ENCODE measurements at places on chromosomes 11 and 22.

GRCh38 chr11:27864091-27864491 is 163.8 kb upstream of the BDNF start:
- DNase-seq = no peak
- no peak overlapping the region for H3K4me3 ChIP-seq
- H3K27ac ChIP-seq = no peak overlapping the region
- H3K27me3 ChIP-seq = no peaks in the 10 kb centered on the region
- H3K36me3 ChIP-seq = no peaks in the 10 kb centered on the region
- no peaks in the 10 kb centered on the region for H3K4me1 ChIP-seq

DNA sequence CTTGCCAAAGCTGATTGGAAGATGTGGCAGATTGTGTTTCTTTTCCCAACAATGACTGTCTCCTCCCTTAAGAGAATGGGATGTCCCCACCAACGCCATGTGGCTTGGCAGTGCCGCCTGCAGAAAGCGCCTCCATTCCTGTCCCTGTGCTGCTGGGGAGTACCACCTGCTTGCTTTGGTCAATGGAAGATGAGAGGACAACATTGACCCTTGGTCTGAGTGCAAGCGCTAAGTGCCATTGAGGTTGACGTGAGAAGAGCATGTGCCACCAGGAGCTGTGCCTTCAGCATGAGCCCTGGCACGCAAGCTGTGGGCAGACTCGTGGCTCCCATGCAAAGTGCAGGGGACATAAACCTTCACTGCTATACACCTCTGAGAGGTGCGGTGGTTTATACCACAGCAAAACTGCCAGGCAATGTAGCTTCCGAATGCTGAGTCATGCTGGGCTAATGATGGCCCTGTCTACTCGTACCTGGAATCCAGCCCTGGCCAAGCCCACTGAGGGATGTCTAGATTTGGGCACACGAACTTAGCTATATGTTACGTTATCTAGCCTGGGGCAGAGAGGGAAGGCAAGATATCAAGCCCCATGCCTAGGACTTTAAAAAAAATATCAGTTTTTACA is 41.9 kb downstream of the MYEOV start:
- no peak for DNase-seq
- H3K4me3 ChIP-seq = no peak overlapping the region
- H3K4me1 ChIP-seq = peaks cover 56% of the 10 kb centered on the region
- peaks cover 9% of the 10 kb centered on the region for H3K36me3 ChIP-seq
- peak overlapping the region; percentile 73 for H3K27ac ChIP-seq
- peaks cover 7% of the 10 kb centered on the region for H3K27me3 ChIP-seq

DNA sequence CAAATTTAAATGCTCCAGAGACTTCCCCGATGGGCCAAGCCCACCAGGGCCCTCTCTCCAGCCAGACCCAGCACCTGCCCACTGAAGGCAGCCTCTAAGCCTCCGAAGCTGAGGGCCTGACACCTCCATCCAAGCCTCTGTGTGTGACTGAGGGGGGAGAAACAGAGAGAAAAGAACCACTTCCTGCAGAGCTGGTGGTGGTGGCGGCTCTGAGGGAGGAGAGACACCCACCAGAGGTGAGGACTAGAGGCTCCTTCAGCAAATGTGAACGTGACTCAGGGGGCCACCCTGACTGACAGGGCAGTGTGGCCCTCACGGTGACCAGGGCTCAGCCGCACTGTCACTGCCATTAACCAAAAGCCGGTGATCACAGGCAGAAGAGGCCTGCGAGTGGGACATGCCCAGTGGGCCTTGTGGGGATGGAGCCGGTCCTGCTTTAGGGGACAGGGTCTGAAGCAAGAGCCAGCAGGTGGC is 31.0 kb upstream of the CD5 start:
- no peaks in the 10 kb centered on the region for H3K27me3 ChIP-seq
- peak overlapping the region; percentile 47 for H3K4me3 ChIP-seq
- peak; percentile 58 for DNase-seq
- peak overlapping the region; percentile 67 for H3K27ac ChIP-seq
- H3K4me1 ChIP-seq = peaks cover 88% of the 10 kb centered on the region
- H3K36me3 ChIP-seq = peaks cover 58% of the 10 kb centered on the region

DNA sequence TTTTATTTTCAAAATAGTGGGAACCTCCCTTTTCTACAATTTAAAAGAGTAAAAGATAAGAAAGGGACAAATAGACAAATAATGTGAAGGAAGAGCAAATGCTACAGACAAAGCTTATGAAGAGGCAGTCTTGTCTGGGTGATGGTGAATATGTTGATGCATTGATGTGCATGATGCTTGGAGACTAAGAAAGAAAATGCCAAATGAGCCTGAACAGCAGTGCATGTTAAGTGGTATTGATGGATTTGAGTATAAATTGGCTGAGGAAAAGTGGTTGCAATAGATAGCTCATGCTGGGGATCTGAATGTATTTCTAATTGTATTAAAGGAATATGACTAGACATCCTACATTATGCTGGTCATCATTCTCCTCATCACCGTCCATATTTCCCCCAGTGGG is 268.6 kb upstream of the ANO5 start:
- H3K36me3 ChIP-seq = no peaks in the 10 kb centered on the region
- H3K27me3 ChIP-seq = no peaks in the 10 kb centered on the region
- H3K4me3 ChIP-seq = no peak overlapping the region
- no peak for DNase-seq
- no peaks in the 10 kb centered on the region for H3K4me1 ChIP-seq
- H3K27ac ChIP-seq = no peak overlapping the region
